ENCODE measurements at places on chromosomes 5 and 9.

DNA sequence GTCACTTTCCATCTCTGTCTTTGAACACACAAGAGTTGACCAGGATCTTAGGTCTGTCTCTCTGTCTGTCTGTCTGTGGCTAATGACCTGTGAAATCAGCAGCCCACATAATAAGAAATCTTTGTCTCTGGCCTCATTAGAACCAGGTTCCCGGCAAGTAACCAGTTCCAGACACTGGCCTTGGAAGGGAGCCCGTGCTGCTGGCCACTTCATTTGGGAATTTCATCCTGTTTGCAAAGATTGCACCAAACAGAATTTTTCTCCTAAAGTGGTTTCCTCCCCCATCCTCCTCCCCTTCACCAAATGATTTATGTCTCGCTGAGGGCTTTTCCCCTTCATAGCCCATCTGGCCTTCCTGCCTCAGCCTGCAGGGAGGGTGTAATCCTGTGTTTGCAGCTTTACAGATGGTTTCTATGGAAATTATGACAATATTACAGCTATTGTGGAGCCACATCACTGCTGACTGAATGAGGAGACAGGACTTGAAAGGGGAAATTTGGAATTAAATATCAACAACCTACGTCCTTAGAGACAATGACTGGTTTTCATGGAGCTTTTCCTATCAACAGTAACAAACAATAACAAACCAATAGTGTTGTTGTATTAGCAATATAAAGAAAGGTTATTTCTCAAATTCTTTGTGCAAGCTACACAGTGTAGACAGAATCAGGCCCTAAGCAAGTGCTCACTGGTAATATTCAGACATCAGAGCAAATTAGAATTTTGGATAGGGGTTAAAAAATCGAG lies 25.7 kb downstream of the DPYSL3 start:
- peak; percentile 53 for DNase-seq

DNA sequence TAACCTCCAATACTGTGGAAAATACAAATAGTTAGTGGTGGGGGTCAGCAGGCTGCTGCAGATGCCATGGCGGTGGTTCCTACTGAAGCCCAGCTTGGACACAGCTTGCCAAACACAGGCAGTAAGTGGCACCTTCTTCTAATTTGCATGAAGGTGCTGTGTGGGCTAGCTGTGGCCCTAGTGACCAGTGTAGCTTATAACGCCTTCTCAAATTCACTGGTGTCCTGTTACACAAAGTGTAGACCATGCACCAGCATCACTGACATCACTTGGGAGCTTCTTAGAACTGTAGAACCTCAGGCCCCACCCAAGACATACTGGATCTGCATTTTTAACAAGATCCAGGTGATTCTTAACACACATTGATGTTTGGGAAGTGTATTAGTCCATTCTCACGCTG lies 58.8 kb upstream of the TGFBR1 start:
- DNase-seq, result no peak

DNA sequence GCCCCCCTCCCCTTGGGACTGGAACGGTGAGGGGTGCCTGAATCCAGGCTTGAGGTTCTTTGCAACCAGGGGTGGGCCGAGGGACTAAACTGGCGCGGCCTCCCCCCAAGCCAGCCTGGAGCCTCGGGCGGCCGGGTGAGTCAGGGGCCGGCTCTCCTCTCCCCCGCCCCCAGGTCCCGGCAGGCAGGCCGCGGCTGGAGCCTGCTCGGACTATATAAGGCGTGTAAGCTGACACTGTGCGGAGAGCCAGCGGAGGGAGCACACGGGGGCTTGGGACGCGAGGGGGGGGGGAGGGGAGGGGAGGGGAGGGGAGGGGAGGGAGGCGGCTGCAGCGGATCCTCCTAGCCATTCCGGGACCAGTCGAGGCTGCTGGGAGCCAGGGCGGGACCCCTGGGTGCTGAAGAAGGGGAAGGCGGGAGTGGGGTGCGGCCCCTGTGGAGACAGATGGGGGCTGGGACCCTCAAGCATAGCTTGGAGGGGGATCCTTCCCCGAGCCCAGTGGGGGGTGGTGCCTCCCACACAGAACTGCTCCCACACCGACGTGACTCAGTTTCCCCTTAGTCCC lies 595 bp downstream of the PDLIM7 start:
- peak; percentile 86 for DNase-seq

GRCh38 chr9:33697171-33697570 lies 98.2 kb upstream of the PRSS3 start:
- peak; percentile 68 for DNase-seq

DNA sequence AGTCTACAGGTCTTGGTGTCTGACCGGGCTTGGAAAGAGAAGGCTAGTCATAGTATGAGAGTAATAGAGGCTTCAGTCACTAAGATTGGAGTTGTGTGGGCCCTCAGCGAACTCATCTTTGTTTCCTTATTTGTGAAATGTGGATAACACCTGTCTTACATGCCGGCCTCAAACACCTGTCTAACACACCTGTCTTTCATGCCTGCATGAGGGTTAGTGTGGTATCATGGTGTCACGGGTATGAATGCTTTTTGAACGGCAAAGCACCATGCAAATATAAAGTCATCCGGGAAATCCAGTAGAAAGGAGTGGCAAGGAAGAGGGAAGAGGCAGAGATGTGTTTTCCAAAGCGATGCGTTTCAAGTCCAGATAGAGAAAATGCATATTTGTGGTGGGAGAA lies 25.5 kb downstream of the GRAMD2B start:
- DNase-seq, result peak; percentile 41

- DNase-seq, result no peak
Measured at GRCh38 chr9:133638711-133639110, 2.5 kb downstream of the DBH start.

GRCh38 chr9:97906236-97906831 lies 16.0 kb downstream of the TRMO start:
- DNase-seq, result no peak

DNA sequence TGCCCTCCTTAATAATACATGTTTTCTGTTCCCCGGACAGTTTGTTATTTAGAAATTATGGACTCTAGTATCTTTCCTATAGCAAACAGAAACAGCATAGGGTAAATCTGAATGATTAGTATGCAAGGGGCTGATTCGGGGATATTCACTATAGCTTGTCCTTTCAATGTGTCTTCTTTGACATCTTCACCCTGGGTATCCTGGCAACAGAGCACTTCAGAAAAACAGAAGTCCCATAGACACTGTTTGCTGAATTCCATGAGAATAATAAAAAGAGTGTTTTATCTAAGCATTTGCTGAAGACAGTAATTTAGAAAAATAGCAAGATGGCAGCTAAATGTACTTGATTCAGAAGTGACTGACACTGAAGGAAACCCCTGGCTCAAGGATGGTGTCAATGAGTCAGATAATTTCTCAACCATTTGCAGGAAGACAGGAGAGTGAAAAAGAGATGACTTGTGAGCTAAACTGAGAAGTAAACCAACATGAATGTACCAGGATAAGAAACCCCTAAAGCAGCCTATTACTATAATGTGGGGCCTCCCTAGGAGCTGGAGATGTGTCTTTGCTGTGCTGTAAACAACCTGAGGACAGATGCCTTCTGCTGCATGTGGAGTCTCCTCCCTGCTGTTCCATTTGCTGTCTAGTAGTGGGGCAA lies 246.2 kb downstream of the MAN2A1 start:
- peak; percentile 50 for DNase-seq

- DNase-seq, result no peak
Measured at GRCh38 chr5:167790462-167791260, 500.8 kb upstream of the WWC1 start.

- DNase-seq, result peak; percentile 92
Measured at GRCh38 chr5:54742417-54742891, 224.9 kb downstream of the SNX18 start.

DNA sequence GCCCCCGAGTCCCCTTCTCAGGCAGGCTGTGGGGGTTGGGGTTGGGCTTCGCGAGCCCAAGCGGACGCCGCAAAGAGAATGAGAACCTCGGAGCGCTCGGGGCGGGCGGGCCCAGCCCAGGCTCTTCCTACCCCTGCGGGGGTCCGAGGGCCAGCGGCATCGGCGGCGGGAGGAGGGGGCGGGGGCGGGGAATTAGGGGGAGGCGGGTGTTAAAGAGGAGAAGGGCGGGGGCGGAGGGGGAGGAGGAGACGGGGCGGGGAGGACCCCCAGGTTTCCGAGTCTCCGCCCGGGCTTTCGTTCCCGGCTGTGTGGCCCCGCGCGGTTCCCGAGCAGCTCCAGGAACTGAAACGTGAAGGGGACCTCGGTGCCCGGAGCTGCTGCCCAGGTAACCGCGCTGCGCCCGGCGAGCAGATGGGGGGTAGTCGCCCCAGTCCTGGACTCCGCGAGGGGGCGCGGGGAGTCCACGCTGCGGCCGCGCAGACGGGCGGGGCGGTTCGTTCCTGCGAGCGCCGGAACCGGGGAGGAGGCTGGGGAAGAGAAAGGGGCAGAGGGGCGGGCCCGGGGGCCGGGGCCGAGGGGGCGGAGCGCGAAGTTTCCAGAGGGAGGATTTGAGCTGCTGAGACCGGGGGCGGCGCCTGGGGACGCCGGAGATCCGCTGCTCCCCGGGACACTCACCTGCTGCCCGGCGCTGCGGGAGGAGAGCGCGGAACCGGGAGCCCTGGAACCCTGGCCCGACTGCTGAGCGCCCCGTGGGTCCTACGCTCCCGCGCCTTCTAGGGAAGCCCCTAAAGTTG lies 38.4 kb upstream of the PLEKHG4B start:
- DNase-seq, result peak; percentile 11

DNA sequence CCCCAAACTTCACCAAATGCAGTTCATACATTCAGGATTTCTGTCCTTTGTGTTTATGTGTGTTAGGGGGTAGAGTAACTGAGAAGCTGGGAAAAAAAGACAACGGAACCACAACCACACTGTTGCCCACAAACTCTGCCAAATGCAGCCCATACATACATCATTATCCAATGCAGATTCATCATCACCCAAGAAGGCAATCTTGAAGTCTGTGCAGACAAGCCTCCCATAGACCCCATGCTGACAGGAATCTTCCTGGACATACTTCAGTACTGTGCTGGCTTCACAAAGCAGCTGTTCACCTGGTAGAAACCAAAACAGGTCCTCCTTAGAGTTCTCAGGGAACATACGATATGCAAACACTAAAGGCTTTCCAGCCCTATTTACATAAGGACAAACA lies 38.9 kb downstream of the MTMR12 start:
- DNase-seq, result no peak

GRCh38 chr5:1010181-1010510 lies 1.5 kb downstream of the NKD2 start:
- no peak for DNase-seq

GRCh38 chr5:4981608-4982007 lies 158.5 kb upstream of the ADAMTS16 start:
- no peak for DNase-seq

GRCh38 chr9:111559000-111559610 lies 34.1 kb downstream of the ZNF483 start:
- peak; percentile 59 for DNase-seq

Data from epithelial cell of esophagus (primary cell).